Bronchial smooth muscle cell (primary cell): ENCODE measurements at places on chromosomes 6 and 20. TPM values are rescaled to one million over a fixed set of nuclear protein-coding genes. Genes with fewer than 3 reads are reported as not detected.

The SLPI gene
- 1.1 and 2.8 TPM in 2 replicates for total RNA-seq

The HLA-DQB1 gene
- not detected in 2 replicates for total RNA-seq

The NFATC2 gene
- total RNA-seq: under 0.01 and 0.09 TPM in 2 replicates

The IRAK1BP1 gene
- total RNA-seq: 3.0 and 3.3 TPM in 2 replicates

The ZSCAN16 gene
- total RNA-seq: 2.0 and 3.3 TPM in 2 replicates

The SYS1 gene
- 15.8 and 34.5 TPM in 2 replicates for total RNA-seq

The NANP gene
- 6.8 and 7.0 TPM in 2 replicates for total RNA-seq

The ZBTB46 gene
- 23.6 and 54.7 TPM in 2 replicates for total RNA-seq

The F13A1 gene
- total RNA-seq: not detected in 2 replicates

The PBOV1 gene
- total RNA-seq: not detected in 2 replicates

The DSP gene
- 0.16 and 0.86 TPM in 2 replicates for total RNA-seq

The TNNC2 gene
- 1.9 and 6.7 TPM in 2 replicates for total RNA-seq

The ADTRP gene
- total RNA-seq: 2.2 and 3.0 TPM in 2 replicates

The ELOVL4 gene
- 2.5 and 7.3 TPM in 2 replicates for total RNA-seq
